ENCODE measurements at places on chromosomes 1 and 21.

DNA sequence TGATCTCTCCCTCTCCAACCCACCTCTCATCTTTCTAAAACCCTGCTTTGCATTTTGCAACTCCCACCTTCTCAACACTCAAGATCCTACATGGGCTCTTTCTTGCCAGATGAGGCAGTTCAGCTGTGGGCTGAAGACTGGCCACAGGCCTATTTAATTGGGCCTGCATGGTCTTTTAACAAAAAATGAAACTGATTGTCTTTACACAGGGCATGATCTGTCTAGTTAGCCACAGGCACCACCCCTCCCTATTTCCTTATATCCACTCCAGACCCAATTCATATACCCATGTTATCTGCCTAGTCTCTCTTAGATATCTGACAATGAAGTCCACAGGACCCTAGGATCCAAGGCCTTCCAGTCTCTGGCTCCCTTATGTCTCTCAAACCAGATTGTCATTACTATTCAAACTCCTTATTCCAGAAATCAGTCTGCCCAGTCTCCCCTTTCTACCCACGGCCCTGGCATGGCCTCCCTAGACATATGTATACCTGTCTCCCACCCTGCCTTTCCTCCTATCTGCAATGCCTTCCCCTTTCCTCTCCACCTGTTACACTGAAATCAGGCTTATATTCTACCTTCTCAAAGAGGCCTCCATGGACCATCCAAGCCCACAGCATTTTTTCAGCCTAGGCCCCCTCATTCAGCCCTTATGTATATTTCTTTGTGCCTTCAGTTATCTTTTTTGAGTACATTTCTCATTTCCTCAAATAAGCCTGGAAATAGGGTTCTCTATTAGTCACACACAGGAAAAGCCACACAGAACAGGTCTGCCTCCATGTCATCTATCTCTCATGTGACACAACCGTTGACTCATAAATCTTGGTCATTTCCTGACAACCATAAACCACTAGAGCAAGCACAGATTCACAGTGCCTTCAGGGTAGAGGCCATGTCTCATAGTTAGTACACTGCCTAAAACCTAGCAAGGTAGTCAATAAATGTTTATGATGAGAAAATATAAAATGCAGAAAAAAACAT is 39.0 kb downstream of the LPAR3 start:
- no peak for DNase-seq

DNA sequence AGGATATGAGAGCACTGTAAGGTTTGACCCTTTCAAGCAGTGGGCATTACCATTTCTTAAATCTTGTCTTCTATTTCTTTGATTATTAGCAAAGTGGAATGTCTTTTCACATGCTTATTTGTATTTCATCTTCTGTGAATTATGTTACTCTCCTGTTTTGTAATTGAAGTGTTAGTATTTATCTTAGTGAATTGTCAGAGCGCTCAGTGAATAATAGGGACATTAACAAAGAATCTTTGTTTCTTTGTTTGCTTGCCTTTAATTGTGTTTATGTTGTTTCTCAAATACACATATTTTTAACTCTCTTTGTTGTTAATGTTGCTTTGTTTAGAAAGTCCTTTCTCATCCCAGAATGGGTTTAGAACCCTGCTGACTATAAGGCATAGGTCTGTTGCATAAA is 259.3 kb downstream of the RRAGC start:
- no peak for DNase-seq

GRCh38 chr21:38875694-38876492 is 70.2 kb downstream of the ETS2 start:
- DNase-seq = no peak

- peak; percentile 76 for DNase-seq
Observed at GRCh38 chr1:207848234-207848633, 62.7 kb downstream of the CD34 start.

DNA sequence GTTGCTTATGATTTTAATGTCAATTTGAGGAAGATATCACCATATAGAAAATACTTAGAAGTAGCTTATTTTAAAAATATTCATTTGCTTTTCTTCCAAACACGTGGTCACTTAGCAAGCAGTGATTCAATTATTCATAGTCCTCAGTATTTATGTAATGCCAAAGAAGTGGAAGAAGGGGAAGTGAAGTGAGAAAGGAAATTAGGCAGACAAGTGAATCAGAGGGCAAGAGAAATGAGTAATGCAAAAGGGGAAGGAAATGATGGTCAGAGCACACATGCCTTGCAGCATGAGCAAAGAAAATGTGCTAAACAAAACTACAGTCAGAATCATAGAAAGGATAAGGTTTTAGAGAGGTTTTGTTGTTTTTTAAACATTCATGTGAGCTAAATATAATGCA is 31.8 kb downstream of the SDCCAG8 start:
- DNase-seq = no peak

DNA sequence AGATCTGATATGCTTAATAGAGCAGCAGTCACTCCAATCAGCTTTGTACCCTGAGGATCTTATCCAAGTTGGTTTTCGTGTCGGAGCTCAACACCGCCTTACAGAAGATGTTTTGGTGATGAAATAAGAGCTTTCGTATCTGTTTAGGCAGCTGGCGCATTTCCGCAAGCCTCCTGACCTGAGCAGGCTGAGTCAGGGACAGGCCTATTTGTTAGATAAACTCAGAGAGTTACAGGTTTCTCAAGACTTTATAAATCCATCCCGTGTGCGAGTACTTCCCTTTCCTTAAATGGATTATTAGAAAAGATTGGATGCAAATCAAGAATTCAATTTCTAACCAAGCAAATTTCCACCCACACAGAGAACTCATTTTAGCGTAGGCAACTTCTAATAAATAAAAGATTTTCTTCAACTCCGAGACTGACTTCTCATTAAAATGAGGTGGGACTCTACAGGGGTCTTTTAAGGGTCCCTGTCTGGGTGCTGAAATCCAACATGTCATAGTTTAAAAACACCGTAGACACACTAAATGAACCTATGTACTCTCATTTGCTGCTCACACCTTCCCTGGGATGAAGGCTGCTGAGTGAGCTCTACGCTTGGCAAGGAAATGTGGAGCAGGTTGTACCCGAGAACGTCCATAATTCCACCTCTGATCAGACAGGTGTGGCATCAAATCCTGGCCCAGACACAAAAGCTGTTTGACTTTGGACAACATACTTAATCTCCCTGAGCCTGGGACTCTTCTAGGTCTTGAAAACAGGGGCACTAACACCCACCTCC is 106.9 kb upstream of the F3 start:
- DNase-seq = peak; percentile 91

GRCh38 chr1:79982211-79982610 is 975.7 kb upstream of the ADGRL4 start:
- peak; percentile 67 for DNase-seq

DNA sequence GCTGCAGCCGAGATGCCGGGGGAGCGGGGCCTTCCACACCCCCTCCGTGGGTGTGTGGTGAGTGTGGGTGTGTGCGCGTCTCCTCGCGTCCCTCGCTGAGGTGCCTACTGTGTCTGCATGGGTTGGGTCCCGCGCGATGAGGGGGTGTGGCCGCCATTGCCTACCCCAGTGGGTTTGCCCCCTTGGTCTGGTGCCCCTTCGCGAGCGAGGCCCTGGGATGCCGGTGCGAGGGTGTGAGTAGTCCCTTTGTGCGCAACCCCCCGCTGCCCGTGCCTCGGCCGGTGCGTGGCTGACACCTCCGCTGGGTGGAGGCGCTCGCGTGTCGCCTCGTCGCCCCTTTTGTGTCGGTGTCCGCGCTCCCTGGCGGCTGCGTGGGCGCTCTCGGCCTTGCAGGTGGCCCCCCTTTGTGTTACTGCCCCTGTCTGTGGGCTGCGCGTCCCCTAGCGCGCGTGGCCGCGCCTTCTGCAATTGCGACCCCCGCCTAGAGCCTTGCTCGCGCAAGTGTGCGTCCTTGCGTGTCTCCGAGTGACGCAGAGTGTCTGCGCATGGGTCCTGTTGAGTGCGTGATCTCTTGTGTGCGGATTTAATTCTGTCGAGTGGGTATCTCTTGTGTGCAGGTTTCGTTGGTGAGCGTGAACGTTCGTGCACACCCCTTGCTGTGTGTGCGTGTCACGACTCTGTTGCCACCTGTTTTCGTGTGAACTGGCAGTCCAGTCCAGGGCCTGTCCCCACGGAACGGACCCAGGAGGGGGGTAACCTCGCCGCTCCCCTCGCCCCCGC is 553 bp downstream of the TTC3 start:
- DNase-seq = peak; percentile 83

DNA sequence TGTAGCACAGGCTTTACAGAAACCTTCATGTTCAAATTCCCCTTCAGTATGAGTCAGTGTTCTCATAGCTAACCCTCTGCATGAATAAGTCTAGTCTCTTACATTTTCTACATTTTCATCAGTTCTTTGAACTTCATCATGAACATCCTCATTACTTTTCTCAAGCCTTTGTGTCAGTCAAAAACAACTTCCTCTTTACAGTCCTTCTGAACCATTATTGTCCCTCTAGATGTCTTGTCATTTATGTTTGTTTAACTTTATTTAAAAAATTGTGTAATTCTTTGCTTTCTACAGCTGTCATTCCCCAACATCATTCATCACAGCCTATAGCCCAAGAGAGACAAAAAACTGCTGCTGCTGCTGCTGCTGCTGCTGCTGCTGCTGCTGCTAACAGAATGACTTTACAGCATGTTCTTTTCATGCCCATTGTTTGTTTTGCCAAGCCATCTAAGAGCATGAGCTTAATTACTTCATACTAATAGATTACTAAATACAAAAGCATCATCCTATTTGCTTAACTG is 133.1 kb downstream of the LRRC40 start:
- no peak for DNase-seq

DNA sequence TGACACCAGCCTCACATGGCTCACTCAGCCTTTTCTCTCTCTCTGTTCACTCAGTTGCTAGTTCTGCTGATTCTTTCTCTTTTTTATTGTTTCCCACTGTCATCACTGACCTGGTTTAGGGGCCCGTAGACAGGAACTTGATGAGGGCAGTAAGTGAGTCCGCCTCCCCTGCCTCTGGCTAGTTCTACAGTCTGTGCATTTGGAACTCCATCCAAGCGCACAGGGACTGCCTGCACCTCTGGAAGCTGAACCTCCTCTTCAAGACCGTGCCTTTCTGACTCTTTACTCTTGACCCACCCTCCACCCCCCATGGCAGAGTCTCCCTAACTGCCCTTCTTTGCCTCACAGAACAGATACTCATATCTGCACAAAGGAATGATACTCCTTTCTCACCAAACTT is 4.2 kb downstream of the TENT5C start:
- no peak for DNase-seq

GRCh38 chr1:9455487-9456234 is 83.6 kb upstream of the SLC25A33 start:
- DNase-seq = peak; percentile 71
